Osteocyte (in vitro differentiated cells): ENCODE measurements at places on chromosomes 1 and 21. TPM values are rescaled to one million over a fixed set of nuclear protein-coding genes. Genes with fewer than 3 reads are reported as not detected.

Gene FCRL2
- not detected in 2 replicates for total RNA-seq

Gene RGS7
- 10.8 and 10.9 TPM in 2 replicates for total RNA-seq

Gene MTARC2
- total RNA-seq, result 25.6 and 27.9 TPM in 2 replicates

Gene PGLYRP3
- not detected in 2 replicates for total RNA-seq

Gene FCGR1A
- not detected in 2 replicates for total RNA-seq

Gene DIP2A
- 39.2 and 43.0 TPM in 2 replicates for total RNA-seq

Gene FCRLB
- total RNA-seq, result 0.27 TPM in 1 of 2 replicates, not detected in the other

DNA sequence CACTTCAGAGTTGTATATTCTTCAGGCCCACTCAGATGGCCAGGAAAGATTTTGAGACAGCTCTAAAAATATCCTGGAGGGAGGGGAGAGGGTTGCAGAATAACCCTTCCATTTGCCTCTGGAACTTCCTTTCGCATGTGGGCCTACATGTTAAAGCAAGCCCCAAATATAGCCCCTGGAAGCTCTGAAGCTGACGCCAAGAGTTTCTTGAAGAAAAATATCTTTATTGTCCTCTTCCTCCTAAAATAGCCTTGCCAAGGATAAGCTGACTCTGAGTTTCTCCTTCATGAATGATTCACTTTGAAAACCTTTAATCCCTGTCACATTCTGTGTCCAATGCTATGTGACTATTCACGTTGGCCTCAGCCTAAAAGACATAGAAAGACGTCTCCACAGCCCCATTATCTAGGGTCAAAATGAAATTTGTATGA lies 6.4 kb downstream of the C1orf116 start:
- no peak for DNase-seq

DNA sequence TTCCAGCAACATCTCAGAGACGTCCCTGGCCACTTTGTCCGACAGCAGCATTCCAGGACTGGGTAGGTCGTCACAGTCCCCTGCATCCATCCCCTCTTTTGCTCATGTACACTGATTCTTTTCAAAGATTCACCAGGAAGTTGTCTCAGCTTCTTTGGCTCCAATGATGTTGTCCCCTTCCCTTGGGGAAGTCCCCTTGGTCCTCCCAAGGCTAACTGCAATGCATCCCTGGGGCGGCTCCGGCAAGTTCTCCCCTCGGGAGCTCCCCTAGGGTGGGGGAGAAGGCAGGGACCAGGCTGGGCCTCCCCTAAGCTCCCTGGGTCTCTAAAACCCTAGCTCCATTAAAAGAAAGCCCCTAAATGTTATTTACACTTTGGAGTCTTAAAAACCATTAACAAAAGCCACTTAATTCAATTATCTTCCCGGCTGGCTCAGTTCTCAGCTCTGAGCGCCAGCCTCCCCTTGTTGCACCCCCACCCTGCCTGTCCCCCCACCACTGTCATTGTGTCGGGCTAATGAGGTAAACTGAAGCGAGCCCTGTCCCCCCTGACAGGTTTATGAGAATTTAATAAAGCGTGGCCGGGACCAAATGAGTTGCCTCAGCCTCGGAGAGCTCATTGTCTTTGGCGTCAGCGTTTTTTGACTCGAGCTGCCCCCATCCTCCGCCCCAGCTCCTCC lies 25.3 kb downstream of the KNCN start:
- DNase-seq, result no peak

DNA sequence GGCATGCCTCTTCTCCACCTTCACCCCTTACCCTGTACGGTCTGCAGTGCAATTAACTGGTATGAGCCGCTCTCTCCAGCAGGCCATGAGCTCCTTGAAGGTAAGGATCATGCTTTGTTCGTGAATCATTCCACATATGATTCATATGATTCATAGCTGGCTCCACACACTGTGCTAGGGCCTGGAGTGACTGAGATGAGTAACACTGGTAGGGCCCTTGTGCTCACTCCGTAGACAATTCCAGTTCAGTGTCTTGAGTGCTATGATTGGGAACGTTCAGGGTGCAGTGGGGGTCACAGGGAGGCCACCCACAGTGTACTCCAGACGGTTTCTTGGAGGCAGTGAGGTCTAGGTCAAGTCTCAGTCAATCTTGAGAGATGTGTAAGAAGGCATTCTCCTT lies 239.8 kb downstream of the LMX1A start:
- no peak for DNase-seq

DNA sequence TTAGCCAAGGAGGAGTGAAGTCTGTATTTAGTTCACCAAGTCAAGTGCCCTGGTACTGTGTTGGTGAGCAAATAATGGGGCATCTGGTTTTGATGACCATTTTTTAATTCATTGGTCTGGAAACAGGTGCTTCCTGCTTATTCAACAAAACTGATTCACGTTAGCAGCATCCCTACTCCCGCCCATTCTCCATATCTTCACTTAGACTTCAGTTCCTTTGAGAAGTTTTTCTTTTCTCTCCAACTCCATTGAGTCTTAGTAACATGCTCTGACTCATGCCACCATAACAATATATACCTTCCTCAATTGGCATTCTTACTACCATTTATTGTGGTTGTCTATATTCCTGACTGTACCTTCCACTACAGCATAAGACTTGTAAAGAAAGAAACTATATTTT lies 468.9 kb downstream of the DPYD start:
- no peak for DNase-seq

GRCh38 chr1:15680561-15681348 lies 3.4 kb upstream of the PLEKHM2 start:
- no peak for DNase-seq

DNA sequence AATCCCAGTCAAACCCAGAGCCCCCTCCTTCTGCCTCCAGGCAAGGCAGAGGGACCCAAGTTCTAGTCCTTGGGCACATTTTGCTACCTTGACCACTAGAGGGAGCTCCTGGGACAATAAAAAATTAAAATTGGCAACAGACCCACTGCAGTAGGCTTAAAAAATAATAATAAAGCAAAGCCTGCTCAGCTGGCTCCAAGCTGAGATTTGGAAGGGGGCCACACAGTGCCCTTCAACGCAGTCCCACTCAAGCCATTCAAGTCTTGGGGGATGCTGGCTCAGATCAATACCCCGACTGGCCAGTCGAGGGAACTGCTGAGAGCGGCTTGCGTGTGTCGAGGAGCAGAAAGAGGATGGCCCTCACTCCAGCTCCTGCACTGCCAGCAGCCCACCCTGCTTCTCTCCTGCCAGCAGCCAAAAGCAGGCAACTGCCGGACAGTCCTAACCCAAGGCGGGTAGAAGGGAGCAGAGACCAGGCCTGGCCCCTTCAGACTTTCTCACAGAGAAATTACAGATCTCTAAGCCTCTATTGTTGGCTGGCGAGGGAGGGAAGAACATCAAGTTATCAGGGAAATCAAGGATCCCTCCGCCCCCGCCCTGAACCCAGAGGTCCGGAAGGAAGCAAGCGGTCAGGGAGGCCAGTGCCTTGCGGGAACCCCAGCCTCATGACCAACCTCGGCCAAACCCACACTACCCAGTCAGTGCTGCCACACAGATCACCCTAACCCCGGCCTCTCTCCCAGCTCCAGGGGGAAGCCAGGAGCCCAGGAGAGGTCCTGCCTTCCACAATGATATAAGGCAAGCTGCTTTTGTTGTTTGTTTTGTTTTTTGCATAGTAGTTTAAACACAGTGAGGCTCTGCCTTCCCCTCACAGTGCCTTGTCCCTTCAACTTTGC lies 4.9 kb upstream of the ALDH4A1 start:
- DNase-seq, result no peak

DNA sequence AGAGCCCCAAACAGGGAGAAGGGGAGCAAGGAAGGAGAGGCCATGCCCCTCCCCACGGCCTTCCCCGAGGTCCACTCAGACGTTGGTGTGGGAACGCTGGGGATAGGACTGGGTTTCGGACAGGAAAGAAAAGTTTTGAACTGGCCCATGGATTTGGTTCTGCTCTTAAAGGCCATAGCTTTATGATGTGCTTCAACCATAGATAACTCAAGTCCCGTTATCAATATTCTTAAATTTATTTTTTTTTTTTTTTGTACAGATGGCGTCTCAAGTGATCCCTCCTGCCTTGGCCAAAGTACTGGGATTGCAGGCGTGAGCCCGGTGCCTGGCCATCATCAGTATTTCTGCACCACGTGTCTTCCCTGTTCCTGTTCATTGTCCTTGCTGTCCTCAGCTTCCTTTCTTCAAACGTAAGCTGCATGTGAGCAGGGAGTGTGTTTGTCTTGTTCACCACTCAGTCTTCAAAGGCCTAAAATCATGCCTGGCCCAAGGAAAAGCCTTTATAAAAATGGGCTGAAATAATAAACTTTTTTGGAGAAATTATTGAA lies 820 bp upstream of the KRTAP10-1 start:
- peak; percentile 30 for DNase-seq

GRCh38 chr21:10430005-10430404 lies 91.4 kb upstream of the TPTE start:
- no peak for DNase-seq

DNA sequence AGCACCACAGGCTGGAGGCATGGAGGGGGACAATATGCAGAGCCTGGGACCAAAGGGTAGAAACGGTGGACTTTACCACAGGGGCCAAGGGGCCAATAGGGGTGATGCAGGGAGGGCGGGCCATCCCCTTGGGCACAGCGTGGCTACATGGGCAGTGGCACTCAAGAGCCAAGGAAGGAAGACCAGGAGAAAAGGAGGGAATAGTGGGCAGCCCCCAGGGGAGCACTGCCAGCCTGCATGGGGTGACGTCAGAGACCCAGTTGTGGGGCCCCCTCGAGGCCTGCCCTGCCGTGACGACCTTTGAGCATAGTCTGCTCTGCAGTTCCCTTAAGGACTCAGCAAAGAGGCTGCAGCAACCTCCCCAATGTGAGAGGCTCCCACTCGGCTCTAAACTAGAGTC lies 95.5 kb upstream of the TMPRSS2 start:
- no peak for DNase-seq

DNA sequence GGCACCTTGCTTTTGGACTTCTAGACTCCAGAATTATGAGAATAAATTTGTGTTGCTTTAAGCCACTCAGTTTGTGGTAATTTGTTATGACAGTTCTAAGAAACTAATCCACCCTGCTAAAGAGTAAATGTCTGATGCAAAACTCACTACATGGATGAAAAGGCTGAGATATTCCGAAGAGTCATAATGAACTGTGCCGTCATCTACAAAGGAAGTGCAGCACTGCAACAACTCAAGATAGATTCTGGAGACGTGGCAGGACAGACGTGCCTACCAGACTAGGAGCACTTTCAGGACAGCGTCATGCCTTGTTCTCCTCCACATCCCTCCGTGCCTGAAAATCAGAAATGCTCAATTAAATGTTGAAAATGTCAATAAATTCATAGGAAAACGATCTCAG lies 24.4 kb upstream of the IRF2BP2 start:
- no peak for DNase-seq

DNA sequence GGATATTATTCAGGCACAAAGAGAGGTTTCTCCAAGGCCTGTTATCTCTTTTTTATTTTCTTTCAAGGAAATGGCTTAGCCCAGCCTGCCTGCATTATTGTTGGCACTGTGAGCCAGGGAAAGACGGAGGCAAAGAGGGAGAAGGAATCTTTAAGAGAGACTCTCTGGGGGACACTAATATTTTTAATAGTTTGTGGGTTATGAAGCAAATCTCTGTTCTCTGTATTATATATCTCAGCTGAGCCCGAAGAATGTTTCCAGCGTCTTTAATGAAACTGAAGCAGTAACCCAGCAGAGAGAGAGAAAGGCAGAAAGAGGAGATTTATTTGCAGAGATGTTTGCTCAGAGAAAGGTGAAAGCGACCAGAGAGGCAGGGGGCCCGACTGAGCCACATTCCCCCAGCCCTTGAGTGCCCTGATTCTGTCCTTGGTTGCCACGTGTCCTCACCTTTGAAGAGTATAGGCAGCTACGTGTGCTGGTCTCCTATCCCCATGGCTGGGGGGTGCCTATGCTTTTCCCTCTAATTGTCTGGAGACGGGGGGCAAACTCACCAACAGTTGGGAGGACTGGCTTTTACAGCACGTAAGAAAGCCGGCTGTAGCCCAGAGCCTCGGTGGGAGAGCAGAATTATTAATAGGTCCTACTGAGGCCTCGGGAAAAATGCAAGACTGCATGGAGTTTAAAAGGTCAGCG lies 166.4 kb downstream of the TRABD2B start:
- DNase-seq, result no peak

DNA sequence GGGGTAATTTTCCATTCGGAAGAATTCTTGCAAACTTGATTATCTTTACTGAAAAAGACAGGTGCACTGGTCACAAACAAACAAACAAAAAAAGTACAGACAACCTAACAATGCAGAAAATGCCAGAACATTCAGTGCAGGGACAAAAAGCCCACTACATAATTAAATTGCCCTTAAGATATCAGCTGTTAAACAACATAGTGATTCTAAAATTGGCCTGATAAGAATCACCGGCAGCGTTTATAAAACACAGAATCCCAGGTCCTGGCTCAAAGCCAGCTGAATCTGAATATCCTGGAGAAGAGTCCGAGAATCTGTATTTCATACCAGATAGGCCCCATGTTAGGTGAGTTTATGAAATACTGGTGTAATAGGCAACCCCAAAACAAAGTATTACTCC lies 6.1 kb downstream of the PLPP3 start:
- DNase-seq, result no peak

GRCh38 chr21:31064803-31065202 lies 26.5 kb upstream of the KRTAP19-8 start:
- no peak for DNase-seq

GRCh38 chr1:61380561-61380960 lies 298.2 kb downstream of the NFIA start:
- no peak for DNase-seq

DNA sequence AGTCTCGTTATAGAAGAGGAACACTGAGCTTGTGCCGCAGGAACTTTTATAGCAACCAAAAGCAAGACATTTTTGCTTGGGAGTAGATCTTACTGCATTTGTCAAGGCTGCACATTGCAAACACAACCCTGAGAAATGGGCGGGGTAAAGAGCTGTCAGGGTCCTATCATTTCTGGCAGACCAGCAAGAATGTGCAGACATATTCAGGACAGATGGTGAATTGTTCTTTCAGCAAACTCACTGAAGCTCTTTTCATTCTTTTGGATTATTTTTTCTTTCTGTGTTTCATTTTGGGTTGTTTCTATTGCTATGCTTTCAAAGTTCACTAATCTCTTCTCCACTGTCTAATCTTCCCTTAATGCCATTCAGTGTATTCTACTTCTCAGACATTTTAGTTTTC lies 5.1 kb upstream of the ACTN2 start:
- DNase-seq, result no peak

DNA sequence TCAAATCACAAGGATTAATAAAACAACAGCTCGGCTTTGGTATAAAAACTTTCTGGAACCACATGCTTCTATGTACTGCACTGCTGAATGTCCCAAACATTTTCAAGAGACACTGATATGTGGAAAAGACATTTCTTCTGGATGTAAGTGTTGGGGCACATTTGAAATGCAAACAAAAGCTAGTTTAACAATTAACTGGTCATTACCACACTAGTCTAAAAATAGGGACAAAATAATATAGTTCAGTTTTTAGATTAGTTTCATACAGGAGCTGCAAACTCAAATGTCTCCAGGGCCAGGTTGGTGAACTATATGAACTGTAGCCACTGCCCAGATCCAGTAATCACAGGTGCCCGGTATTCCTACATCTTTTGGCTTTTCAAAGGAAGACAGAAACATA lies 3.2 kb downstream of the IL23R start:
- DNase-seq, result no peak
